RWPE2 (cell line): ENCODE measurements at places on chromosomes 1 and 21.

- peaks cover 91% of the 10 kb centered on the region for H3K36me3 ChIP-seq
- DNase-seq, result peak; percentile 80
- no peak overlapping the region for H3K4me3 ChIP-seq
- H3K27ac ChIP-seq, result peak overlapping the region; percentile 99
- H3K27me3 ChIP-seq, result no peaks in the 10 kb centered on the region
Measured at GRCh38 chr1:42937141-42937696, 21.4 kb downstream of the SLC2A1 start.

DNA sequence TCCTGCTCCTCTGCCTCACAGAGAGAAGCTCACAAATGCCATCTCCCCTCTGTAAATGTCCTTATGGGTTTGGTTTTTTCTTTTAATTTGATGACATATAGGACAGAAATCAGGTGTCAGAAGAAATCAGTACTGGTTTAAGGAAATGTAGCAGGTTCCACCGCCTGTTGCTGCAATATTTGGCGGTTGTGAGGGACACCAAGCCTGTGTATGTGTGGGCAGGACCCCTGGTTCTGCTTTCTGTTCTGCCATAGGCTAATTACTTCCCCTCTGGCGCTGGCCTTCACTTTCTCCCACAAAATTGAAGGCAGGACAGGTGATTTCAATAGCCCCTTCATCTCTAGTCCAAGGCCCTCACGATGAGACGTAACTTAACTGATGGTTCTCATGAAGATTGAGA is 69.2 kb downstream of the PRDM2 start:
- peaks cover 21% of the 10 kb centered on the region for H3K36me3 ChIP-seq
- no peak overlapping the region for H3K27ac ChIP-seq
- H3K4me3 ChIP-seq, result no peak overlapping the region
- peaks cover 6% of the 10 kb centered on the region for H3K4me1 ChIP-seq
- DNase-seq, result no peak

GRCh38 chr1:169809370-169810095 is 14.8 kb upstream of the METTL18 start:
- no peak for DNase-seq
- no peak overlapping the region for H3K4me3 ChIP-seq
- no peaks in the 10 kb centered on the region for H3K4me1 ChIP-seq
- no peaks in the 10 kb centered on the region for H3K27me3 ChIP-seq

DNA sequence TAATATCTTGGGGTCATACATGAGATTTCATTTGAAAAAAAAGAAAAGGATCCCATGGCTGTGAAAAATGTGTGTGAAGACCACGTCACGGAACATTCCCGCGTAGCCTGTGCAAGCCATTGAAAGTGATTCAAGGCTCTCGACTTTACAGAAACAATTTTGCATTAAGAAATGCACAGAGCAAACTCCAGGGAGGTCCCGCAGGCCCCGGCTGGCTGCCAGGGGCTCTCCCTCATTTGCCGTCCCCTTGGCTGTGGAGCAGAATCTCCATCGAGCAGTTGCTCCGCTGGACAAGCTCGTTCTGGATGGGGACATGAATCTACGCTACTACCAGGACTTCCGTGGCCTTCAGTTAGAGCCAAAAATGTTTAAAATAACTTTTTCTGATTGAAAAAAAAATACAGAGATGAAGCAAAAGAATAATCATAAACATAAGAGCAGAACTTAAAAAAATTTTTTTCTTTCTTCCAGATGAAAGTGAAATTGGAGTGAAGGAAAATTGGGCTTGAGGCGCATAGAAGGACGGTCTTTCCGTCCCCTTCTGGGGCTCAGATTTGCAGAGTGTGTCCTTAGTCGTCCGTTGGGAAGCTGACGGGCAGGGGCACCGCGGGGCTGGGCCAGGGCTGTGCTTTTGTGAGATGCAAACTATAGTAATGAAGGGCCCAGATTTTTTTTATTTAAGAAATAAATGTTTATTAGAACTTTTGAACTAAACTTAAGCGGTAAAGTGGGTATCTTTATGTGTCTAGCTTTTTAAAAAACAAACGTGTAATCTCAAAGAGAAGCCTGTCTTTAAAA is 68.1 kb upstream of the ARHGEF16 start:
- H3K36me3 ChIP-seq, result no peaks in the 10 kb centered on the region
- H3K27ac ChIP-seq, result no peak overlapping the region
- H3K4me1 ChIP-seq, result no peaks in the 10 kb centered on the region
- no peak for DNase-seq
- peaks cover 51% of the 10 kb centered on the region for H3K27me3 ChIP-seq
- no peak overlapping the region for H3K4me3 ChIP-seq

DNA sequence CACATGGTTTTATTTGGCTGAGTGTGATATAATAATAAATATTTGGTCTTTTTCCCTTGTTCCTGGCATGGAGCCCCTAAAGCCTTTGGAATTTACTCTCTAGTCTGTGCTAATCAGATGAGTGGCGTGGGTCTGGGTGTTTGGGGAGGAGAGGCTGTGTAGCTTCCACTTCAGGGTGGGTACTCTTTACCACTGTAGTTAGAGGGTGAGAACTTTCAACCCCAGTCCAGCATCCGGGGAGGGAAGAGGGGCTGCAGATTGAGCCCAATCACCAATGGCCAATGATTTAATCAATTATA is 20.0 kb downstream of the USP25 start:
- H3K4me3 ChIP-seq, result no peak overlapping the region
- H3K27ac ChIP-seq, result no peak overlapping the region
- peaks cover 39% of the 10 kb centered on the region for H3K4me1 ChIP-seq
- DNase-seq, result no peak
- H3K27me3 ChIP-seq, result no peaks in the 10 kb centered on the region

GRCh38 chr1:26293911-26294463 is 12.4 kb downstream of the UBXN11 start:
- no peak overlapping the region for H3K27ac ChIP-seq
- H3K4me1 ChIP-seq, result peaks cover 12% of the 10 kb centered on the region
- no peaks in the 10 kb centered on the region for H3K36me3 ChIP-seq
- no peak for DNase-seq
- H3K4me3 ChIP-seq, result no peak overlapping the region

DNA sequence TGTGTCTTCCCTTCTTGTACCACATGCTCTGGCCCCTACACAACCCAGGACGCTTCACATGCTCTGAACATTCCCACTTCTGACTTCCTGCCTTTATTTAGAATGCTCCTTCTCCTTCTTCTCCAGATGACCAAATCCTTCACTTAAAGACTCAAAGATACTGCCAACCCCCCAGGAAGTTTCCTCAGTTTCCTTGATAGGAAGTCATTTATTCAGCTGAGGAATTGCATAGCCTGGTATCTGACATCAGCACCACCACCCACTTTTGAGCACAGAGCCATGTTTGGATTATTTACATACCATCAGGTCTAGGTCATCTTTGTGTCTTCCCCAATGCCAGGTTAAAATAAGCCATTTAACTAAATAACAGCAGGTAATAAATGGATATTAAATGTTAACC is 42.4 kb downstream of the GFI1 start:
- H3K36me3 ChIP-seq, result no peaks in the 10 kb centered on the region
- H3K4me1 ChIP-seq, result no peaks in the 10 kb centered on the region
- no peak overlapping the region for H3K27ac ChIP-seq
- H3K27me3 ChIP-seq, result no peaks in the 10 kb centered on the region
- no peak for DNase-seq

DNA sequence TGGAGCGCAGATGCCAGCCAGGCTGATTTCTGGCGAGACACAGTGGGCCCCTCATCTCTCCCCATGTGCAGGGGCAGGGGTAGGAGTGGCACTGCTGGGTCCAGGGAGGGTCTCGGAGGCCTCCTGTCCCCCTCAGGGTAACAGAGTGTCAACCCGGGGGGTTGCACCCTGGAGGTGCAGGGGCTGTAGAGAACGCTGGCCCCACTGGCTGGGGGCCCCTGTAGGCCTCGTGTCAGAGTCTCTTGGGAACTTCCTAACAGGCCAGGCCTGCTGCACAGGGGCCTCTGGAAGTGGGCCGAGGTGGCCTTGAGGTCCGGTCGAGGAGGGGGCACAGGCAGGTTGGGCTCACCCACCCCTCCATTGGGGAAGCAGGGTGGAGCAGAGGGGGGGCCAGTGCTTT is 38.9 kb upstream of the AJAP1 start:
- H3K4me1 ChIP-seq, result no peaks in the 10 kb centered on the region
- no peak overlapping the region for H3K4me3 ChIP-seq
- no peaks in the 10 kb centered on the region for H3K36me3 ChIP-seq
- H3K27me3 ChIP-seq, result no peaks in the 10 kb centered on the region

DNA sequence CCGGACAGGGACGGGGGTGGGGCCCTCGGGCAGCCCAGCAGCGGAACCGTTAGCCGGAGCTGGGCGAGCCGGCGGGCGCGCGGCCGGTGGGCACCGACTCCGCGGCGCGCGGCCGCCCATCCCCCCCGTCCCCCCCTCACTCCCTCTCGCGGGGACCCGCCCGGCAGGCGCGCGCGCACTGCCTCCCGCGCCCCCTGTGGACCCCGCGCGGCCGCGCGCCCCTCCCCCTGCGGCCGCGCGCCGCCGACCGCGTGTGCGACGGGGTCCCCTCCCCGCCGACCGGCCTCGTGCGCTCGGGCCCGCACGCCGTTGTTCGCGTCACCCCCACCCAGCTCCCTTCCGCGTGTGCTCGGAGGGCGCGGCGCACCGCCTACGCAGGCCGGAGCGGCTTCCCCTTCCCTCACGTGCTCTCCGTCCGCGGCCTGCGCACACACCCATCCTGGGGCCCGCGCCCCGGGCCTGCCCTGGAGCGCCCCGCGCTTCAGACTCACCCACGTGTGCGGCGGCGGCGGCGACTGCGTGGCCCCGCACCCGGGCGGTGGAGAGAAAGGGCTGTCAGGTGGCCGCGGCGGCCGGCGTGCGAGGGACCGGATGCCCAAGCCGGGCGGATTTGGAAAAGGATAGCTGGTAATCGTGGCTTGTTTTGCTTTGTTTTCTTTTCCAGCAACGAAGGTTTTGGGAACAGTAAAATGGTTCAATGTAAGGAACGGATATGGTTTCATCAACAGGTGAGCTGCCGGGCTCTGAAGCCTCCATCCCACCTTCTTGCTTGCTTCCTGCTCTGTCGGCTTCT is 717 bp downstream of the YBX1 start:
- peaks cover 32% of the 10 kb centered on the region for H3K4me1 ChIP-seq
- H3K36me3 ChIP-seq, result peaks cover 50% of the 10 kb centered on the region
- H3K27ac ChIP-seq, result peak overlapping the region; percentile 81
- H3K4me3 ChIP-seq, result peak overlapping the region; percentile 56

- H3K4me1 ChIP-seq, result no peaks in the 10 kb centered on the region
- H3K27me3 ChIP-seq, result no peaks in the 10 kb centered on the region
- no peak overlapping the region for H3K27ac ChIP-seq
- H3K36me3 ChIP-seq, result no peaks in the 10 kb centered on the region
- no peak overlapping the region for H3K4me3 ChIP-seq
- no peak for DNase-seq
Measured at GRCh38 chr1:20584890-20585289, 4.0 kb upstream of the CDA start.

DNA sequence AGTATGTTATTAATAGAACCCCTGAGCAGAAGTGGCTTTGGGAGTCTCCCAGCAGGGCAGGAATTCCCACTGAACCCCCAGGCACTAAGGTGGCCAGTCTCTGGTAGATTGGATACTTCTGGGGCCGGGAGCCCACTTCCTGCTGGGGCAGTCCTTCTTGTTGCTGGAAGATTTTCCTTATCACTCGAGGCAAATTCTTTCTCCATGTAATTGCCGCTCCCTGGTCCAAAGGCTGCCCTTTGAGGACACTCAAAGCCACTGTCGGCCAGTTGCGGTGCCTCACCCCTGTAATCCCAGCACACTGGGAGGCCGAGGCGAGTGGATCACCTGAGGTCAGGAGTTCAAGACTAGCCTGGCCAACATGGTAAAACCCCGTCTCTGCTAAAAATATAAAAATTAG is 22.6 kb upstream of the TNFRSF1B start:
- H3K27ac ChIP-seq, result peak overlapping the region; percentile 59
- H3K4me1 ChIP-seq, result peaks cover 12% of the 10 kb centered on the region
- H3K4me3 ChIP-seq, result no peak overlapping the region

GRCh38 chr1:184974056-184974836 is at the start of gene NIBAN1:
NIBAN1 (minus strand) TSS chr1:184974508; CDS start chr1:184974356, 152 bp downstream.
- DNase-seq, result no peak
- no peaks in the 10 kb centered on the region for H3K27me3 ChIP-seq
- H3K27ac ChIP-seq, result no peak within 1 kb of the TSS
- peaks cover 11% of the 10 kb centered on the region for H3K4me1 ChIP-seq
- H3K4me3 ChIP-seq, result peak within 1 kb of the TSS; percentile 51

- no peaks in the 10 kb centered on the region for H3K36me3 ChIP-seq
- no peak overlapping the region for H3K4me3 ChIP-seq
Measured at GRCh38 chr1:191870490-191870889, 287.8 kb upstream of the RGS18 start.

GRCh38 chr1:16189921-16190621 is 22.4 kb downstream of the ARHGEF19 start:
- no peak overlapping the region for H3K4me3 ChIP-seq
- peak overlapping the region; percentile 71 for H3K27ac ChIP-seq
- H3K36me3 ChIP-seq, result no peaks in the 10 kb centered on the region
- H3K4me1 ChIP-seq, result peaks cover 20% of the 10 kb centered on the region

DNA sequence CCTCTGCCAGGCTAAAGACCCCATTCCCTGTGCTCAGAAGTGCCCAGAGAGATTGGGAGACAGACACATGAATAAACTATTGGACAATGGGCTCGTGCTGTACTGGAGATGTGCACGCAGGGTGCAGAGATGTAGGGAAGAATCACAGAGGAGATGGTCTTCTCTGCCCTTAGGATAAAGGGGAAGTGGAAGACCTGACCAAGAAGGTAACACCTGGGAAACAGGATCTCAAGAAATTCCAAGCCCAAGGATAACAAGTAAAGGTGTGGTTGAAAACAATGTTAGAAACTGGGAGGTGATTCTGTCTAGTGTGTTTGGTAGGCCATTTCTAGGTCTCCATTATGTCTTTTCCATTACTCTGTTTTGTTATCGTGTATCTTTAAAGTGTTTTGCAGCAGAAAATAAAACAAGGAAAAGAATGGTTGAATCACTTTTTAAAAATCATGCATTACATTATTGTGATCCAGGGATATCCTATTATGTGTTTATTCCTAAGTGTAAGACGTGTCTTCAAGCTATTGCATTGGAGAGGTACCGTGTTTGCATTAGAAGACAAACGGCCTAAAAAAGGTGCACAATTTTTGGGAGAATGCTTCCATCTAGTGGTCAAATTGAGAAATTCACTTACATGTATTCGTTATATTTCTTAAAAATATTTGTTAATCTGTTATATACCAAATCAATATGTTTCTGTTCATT is 40.8 kb upstream of the KCTD3 start:
- H3K27me3 ChIP-seq, result no peaks in the 10 kb centered on the region
- H3K4me3 ChIP-seq, result no peak overlapping the region
- DNase-seq, result no peak
- H3K4me1 ChIP-seq, result no peaks in the 10 kb centered on the region
